Dermis microvascular lymphatic vessel endothelial cell (primary cell): ENCODE measurements at places on chromosomes 5 and 9. TPM values are rescaled to one million over a fixed set of nuclear protein-coding genes. Genes with fewer than 3 reads are reported as not detected.

GRCh38 chr5:11064763-11065450, 303.9 kb upstream of the DAP start:
- no peak for DNase-seq

Gene TMEM252
- total RNA-seq = 0.13 TPM in 1 of 2 replicates, not detected in the other

DNA sequence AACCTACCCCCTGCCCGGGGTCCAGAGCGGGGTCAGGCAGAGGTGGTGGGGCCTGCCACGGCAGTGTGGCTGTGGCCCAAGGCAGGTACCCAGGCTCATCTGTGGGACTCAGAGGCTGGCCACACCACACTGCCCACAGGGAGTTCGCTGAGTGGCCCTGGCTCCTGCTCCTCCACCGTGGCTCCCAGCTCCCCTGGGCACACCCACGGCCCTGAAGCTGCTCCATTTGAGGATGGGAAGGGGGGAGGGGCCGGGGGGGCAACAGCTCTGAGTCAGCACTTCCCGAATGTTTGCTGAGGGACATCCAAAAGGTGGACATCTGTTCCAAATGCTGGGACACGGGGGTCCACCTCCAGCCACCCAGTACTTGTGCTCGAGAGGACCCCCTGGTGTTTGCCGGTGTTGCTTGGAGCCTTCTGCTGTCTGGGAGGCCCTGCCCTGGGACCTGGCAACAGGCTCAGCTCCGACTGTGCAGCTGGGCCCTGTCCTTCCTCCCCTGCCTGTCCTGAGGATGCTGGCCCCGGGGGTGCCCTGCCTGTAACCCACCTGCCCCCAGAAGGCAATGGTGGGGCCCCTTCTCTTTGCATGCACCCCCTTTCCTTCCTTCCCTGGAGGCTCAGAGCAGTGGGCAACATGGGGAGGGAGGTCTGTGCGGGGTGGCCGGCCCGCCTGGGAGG, 2.5 kb upstream of the NRARP start:
- peak; percentile 65 for DNase-seq

Gene C5orf58
- not detected in 2 replicates for total RNA-seq

Gene IL4
- not detected in 2 replicates for total RNA-seq

Gene GLDC
- 3.4 and 11.8 TPM in 2 replicates for total RNA-seq

- DNase-seq = no peak
Measured at GRCh38 chr5:96207420-96207819, 225.6 kb downstream of the PCSK1 start.

Gene DNAJC18
- total RNA-seq = 5.9 TPM in 2 replicates

DNA sequence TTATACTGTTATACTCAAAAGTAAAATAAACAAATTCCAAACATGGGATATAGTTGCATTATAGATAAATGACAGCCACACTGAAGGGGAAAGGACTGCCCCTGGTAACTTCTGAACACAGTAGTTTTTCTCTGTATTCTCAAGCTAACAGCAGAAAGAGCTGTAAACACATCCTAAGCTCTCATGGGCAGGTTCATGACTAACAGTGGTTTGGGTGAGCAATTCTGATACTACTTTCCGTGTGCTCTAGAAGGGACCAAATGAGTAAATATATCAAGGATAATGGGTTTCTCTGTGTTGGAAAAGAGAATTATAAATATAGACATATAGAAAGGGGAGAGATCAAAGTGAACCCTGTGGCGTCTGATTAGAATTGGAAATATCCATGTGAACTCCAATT, 2.2 kb upstream of the LCN6 start:
- no peak for DNase-seq
